ENCODE measurements at places on chromosomes 16 and 17.

DNA sequence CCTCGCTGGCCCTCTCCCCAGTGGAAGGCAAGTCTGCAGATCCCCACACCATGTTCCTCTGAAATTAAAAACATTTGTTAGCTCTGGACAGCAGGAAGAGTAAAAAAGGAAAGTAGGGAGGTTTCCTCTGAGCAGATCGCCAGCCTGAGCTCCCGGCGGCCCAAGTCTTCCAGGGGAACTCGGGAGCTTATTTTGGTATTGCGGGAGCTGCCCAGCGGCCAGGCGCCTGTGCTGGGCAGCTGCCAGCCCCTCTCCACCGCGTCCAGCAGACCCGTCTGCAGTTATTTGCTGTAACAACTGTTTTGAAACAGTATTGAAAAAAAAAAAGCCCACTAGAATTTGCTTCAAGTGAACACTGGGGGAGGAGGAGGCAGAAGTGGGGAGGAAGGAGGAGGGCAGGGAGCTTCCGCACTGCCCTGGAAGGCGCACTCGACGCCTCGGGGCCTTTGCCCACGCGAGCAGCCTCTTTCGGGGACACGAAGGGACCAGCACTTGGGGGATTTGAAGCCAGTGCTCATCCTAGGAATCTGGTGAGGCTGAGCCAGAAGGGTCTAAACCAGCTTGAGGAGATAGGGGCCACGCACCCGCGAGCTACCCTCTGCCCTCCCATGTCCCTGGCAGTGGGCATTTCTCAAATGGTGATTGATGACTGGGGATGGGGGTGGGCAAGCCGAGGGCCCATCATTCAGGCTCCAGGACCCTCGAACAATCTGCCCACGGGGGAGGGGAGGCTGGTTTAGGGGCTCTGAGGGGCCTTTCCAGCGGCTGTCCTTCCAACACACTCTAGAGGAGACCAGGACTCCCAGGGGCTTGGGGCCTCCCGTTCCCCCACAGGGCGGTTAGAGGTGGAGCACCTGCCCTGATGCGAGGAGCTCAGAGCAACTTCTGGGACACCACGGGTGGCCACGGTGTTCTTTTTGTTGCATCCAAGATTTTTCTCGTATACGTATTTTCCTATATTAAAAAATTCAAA is 3.0 kb upstream of the BAHCC1 start:
- DNase-seq = no peak

GRCh38 chr17:46947216-46947615 is 24.3 kb downstream of the GOSR2 start:
- DNase-seq = no peak

- DNase-seq = no peak
Observed at GRCh38 chr16:85970738-85971137, 71.8 kb downstream of the IRF8 start.

DNA sequence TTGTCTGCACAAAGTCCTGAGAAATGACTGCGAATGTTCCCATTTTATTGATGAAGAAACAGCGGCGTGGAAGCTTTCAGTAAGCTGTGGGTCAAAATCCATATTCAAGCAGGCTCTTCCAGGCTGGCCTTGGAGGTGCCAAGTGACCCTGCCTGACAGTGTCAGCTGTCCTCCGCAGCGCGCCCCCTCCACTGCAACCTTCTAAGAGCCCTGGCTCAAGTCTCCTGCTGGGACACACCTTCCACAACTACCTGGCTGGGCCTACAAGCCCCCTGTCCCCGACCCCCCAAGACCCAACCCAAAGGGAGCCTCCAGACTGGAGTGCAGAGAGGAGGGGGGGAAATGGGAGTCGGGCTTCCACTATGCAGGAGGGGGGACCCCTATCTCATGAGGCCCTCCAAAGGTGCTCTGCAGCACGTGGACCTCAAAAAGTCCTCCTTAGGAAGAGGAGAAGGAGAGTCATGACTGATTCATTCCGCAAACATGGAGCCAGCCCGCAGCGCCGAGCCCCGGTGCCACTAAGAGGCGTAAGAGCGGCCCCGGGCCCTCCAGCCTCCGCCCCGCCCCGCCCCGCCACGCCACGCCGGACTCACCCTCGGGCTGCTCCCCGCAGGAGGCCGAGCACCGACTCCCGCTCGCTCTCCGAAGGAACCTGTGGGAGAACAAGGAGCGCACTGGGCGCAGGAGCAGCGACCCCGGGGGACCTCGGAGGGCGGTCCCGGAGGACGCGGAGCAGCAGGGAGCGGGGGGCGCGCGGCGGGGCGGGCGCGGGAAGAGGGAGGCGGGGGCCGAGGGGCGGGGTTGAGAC is 574 bp downstream of the MPP3 start:
- DNase-seq = no peak

GRCh38 chr16:50228364-50228868 is 37.9 kb upstream of the ADCY7 start:
- no peak for DNase-seq

DNA sequence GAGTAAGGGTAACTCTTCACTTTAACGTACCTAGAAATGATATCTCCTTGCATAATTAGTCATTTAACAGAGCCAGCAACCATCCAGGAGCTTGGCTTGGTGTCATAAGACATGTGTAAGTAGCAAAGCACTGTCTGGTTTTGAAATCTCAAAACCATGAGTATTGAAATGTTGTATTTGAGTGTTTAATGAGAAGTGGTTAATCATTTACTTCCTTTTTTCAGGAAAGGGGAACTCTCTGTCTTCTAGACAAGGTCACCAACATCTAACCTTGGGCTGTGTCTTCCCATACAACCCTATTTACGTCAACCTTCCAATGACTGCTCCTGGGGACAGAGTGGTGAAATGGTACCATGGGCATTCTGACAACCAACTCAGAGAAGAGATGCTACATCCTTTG is 27.1 kb downstream of the PMP22 start:
- no peak for DNase-seq

GRCh38 chr16:49980166-49980565 is 44.9 kb upstream of the CNEP1R1 start:
- no peak for DNase-seq

GRCh38 chr17:63452046-63452961 is 6.2 kb upstream of the CYB561 start:
- no peak for DNase-seq

All from activated CD4-positive, alpha-beta memory T cell treated with anti-CD3 and anti-CD28 coated beads, Interleukin-2, amount 10 ng/mL, durations not matched to agents 7 days and 5 days (primary cell).